Tibial artery (tissue), 4 donors: ENCODE measurements at places on chromosomes 2 and 18.

DNA sequence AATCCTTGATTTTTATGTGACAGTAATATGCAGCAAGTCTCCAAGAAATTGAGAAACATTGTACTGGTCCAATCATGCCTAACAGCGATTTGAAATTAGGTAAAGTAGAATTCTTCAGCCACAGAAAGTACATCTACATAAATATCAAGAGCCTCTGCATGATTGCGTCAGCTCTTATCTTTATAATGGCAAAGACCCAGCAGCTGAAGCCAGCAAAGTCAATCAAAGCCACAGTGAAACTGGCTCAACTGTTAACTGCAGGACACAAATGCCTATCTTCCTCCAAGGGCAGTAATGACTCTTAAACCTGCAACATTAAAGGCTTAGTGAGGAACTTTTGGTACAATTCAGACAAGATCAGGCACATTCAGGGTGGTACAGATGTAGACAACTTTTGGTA, 102.5 kb downstream of the BARD1 start:
- DNase-seq = no peak

DNA sequence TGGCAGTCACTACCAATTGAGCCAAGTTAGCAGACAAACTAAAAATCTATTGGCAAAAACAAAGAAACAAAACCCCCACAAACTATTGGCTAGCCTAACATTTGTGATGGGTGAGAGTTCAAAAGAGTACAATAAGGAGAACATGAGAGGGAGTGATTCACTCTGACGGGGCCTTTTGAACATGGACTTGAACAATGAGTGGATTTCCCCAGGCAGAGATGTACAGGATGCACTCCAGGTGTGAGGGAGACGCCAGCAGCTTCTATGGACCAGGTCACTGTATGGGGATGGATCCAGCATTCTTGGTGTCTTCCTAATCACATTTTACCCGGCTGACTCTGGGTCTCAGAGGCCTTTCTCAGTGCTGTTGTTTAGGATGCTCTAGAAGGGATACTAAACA, 167.5 kb upstream of the SMAD2 start:
- no peak for DNase-seq

- no peak for DNase-seq
Measured at GRCh38 chr2:10289352-10289751, 13.4 kb upstream of the HPCAL1 start.

GRCh38 chr2:215392164-215392563, 43.7 kb downstream of the FN1 start:
- DNase-seq = no peak

- no peak for DNase-seq
Measured at GRCh38 chr2:206305523-206306245, 31.2 kb downstream of the ZDBF2 start.

- no peak for DNase-seq
Measured at GRCh38 chr18:49618742-49619681, 57.2 kb downstream of the LIPG start.

GRCh38 chr2:128367601-128368359, 49.1 kb upstream of the HS6ST1 start:
- DNase-seq = peak; percentile 60

- DNase-seq = no peak
Measured at GRCh38 chr2:234723400-234723799, 226.5 kb upstream of the ARL4C start.

DNA sequence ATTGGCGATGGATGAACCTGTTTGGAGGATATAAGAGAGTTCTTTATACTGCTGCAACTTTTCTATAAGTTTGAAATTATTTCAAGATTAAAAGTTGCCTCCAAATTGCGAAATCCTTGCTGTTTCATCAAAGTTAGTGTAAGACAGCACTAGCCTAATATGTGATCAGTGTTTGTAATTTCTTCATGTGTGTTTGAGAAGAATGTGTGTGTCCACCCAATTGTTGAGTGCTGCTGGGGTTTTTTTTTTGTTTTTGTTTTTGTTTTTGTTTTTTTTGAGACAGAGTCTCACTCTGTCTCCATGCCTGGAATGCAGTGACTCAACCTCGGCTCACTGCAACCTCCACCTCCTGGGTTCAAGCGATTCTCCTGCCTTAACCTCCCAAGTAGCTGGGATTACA, 33.4 kb downstream of the CDK15 start:
- no peak for DNase-seq
